GM20000 (cell line): ENCODE measurements at places on chromosomes 11 and 22.

- peak; percentile 38 for DNase-seq
Observed at GRCh38 chr11:13009476-13009920, 382 bp downstream of the RASSF10 start.

DNA sequence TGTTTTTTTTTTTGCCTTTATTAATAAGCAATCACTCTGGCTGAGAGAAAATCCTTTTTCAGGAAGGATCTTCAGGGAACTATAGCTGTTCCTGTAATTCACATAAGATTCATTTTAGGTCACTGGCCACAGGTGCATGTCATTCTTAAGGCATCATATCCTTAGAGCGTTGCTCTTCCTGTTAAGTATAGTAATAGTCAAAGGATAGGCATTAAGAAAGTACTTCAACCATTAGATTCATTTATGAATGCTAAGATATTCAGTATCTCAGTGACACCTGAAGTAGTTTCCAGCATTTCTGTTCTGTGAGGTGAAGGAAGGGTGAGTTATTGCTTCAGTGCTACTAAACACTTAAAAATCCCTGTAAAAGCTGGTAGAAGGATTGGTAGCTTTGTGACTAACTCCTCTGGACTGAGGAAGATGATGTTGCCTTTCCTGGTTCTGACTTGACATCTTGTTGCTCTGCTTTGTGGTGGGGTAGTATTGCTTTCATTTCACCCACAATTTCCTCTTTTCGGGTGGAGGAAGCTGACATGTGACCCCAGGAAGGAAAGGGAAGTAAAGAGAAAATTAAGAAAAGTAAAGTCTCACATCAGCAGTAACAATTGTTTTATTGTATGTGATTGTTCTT lies 34.7 kb downstream of the RNF169 start:
- DNase-seq = no peak

DNA sequence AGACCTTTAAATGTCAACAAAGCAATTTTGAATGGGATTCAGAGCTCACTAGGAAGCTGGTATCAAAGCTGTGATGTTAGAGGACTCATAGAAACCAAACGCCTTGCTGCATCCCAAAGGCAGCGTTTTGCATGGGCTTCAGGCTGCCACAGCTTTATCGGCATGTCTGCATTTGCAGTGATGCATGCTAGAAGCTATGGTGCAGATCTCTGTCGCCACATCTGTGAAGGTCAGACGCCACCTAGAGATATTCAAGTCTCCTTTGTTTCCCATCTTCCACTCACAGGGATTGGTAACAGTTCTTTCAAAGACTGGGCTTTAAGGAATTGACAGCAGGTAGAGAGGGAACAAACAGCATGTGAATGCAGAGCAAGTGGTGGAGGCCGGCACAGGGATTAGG lies 47.8 kb downstream of the NTM start:
- no peak for DNase-seq

- DNase-seq = no peak
Observed at GRCh38 chr11:119077839-119078238, 6.8 kb upstream of the HMBS start.
